ENCODE measurements at places on chromosomes 7 and 10. TPM values are rescaled to one million over a fixed set of nuclear protein-coding genes. Genes with fewer than 3 reads are reported as not detected.
A peak's percentile ranks its signal among the peaks of the same experiment; 100 is the strongest.

GRCh38 chr7:95804052-95804451 lies 31.7 kb downstream of the DYNC1I1 start:
- H3K4me3 ChIP-seq, result no peak overlapping the region
- H3K4me1 ChIP-seq, result no peaks in the 10 kb centered on the region
- no peak for DNase-seq
- H3K36me3 ChIP-seq, result no peaks in the 10 kb centered on the region
- no peak overlapping the region for H3K27ac ChIP-seq

DNA sequence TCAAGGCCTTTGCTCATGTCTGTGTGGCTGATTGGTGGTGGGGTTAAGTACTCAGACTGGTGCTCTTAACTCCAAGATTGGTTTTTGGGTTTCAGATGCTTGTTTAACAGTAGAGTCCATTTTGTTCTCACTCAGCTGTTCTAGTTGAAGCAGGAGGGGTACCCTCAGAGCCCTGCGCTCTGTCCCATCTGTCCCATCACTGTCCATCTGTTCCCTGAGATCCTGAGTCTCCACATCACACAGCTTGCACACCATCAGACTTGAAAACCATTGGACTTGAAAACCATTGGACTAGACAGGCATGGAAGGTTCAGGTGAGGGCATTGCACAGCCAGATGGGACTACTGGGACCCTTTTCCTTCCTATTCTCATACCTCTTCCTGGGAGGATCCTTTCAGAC lies 39.3 kb downstream of the TMEM178B start:
- no peak overlapping the region for H3K4me3 ChIP-seq
- no peaks in the 10 kb centered on the region for H3K27me3 ChIP-seq
- no peak overlapping the region for H3K27ac ChIP-seq
- H3K36me3 ChIP-seq, result no peaks in the 10 kb centered on the region
- no peaks in the 10 kb centered on the region for H3K4me1 ChIP-seq
- no peak for DNase-seq

GRCh38 chr7:94620703-94621118 lies 35.2 kb downstream of the SGCE start:
- DNase-seq, result no peak
- H3K27me3 ChIP-seq, result no peaks in the 10 kb centered on the region
- no peaks in the 10 kb centered on the region for H3K36me3 ChIP-seq
- H3K27ac ChIP-seq, result peak overlapping the region; percentile 40
- H3K4me3 ChIP-seq, result no peak overlapping the region

The MSMB gene
- 8.4 TPM for total RNA-seq

GRCh38 chr10:23338155-23338828 lies 6.3 kb downstream of the C10orf67 start:
- H3K4me1 ChIP-seq, result no peaks in the 10 kb centered on the region
- H3K27me3 ChIP-seq, result no peaks in the 10 kb centered on the region
- no peak overlapping the region for H3K27ac ChIP-seq
- no peak for DNase-seq

GRCh38 chr10:132397036-132397541 lies at the start of gene PWWP2B:
Gene PWWP2B, plus strand, starts transcription at chr10:132397200. Its CDS starts 27 bp downstream, at chr10:132397227.
- H3K27me3 ChIP-seq, result no peaks in the 10 kb centered on the region
- no peaks in the 10 kb centered on the region for H3K36me3 ChIP-seq
- H3K27ac ChIP-seq, result peak within 1 kb of the TSS; percentile 96

- no peaks in the 10 kb centered on the region for H3K36me3 ChIP-seq
- H3K27ac ChIP-seq, result no peak overlapping the region
- no peaks in the 10 kb centered on the region for H3K27me3 ChIP-seq
- no peak overlapping the region for H3K4me3 ChIP-seq
- H3K4me1 ChIP-seq, result peaks cover 65% of the 10 kb centered on the region
Measured at GRCh38 chr7:36116347-36117202, 36.5 kb upstream of the EEPD1 start.

DNA sequence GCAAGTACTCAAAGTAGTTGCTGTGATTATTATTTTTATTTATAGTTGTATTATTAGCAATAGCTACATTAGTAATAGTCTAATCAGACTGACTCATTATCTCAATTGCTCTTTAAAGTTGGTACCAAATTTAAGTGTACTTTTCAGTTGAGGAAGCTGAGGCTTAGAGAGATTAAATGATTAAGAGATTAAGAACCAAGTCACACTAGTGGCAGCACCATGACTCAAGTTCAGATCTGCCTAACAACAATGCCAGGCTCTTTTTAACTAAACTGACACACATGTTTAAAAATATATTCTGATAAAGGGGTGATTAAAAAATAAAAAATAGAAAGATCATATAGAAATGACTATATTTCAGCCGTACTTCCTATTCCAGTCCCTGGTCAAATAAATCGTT lies 42.0 kb downstream of the FZD1 start:
- no peak for DNase-seq
- H3K4me1 ChIP-seq, result peaks cover 12% of the 10 kb centered on the region
- H3K27ac ChIP-seq, result no peak overlapping the region
- no peaks in the 10 kb centered on the region for H3K36me3 ChIP-seq
- no peak overlapping the region for H3K4me3 ChIP-seq
- no peaks in the 10 kb centered on the region for H3K27me3 ChIP-seq

Measured in esophagus squamous epithelium (tissue), 5 donors.